ENCODE measurements at places on chromosomes 16 and 17.

- peak; percentile 81 for DNase-seq
Observed at GRCh38 chr17:68182940-68183551, 64.8 kb upstream of the AMZ2 start.

- DNase-seq = no peak
Observed at GRCh38 chr16:75774197-75774596, 47.9 kb upstream of the CPHXL start.

DNA sequence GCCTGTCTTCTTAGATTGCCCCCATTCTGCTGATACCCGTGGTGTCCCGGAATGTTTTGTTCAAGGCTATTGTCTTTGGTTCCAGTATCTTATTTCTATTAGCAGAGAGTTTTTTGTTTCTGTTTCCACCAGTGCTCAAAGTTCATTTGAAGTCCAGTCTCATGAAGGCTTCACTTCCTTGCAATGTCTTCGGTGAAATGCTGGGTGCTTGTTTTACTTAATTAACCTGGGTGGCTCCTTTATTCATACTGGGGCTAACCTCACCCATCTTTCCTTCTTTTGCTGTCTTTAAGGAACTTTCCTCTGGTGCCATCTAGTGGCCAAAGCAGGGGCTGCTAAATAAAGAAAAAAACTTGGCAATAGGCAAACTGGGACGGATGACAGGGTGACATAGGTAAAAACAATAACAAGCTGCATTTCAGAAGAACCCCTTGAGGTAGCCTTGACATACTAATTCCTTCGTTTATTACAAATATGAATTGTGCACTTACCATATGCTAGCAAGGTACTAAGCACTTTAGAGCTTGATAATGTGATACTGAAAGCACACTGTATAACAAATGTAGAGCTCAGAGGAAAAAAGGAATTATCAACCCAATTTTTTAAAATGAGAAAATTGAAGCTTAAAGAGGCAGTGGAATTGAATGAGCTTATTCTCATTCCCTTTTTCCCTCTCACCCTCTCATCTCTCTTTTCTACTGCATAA lies 2.8 kb upstream of the SMIM36 start:
- peak; percentile 75 for DNase-seq

- no peak for DNase-seq
Observed at GRCh38 chr17:74745548-74746177, 2.8 kb upstream of the NHERF1 start.

GRCh38 chr16:89572485-89573205 lies 2.9 kb upstream of the CPNE7 start:
- no peak for DNase-seq

GRCh38 chr17:14525551-14526455 lies 224.9 kb downstream of the HS3ST3B1 start:
- DNase-seq = no peak

- DNase-seq = no peak
Observed at GRCh38 chr17:82080789-82081464, 15.3 kb upstream of the DUS1L start.
